ENCODE measurements at places on chromosomes 1 and 21. TPM values are rescaled to one million over a fixed set of nuclear protein-coding genes. Genes with fewer than 3 reads are reported as not detected.

Gene AMY2A
- total RNA-seq: not detected

Gene NRIP1
- not detected for total RNA-seq

Gene PRR9
- total RNA-seq: not detected

Gene LCE2A
- not detected for total RNA-seq

Gene SLAMF9
- total RNA-seq: not detected

Gene ANKRD45
- total RNA-seq: not detected

Gene PGLYRP3
- total RNA-seq: not detected

DNA sequence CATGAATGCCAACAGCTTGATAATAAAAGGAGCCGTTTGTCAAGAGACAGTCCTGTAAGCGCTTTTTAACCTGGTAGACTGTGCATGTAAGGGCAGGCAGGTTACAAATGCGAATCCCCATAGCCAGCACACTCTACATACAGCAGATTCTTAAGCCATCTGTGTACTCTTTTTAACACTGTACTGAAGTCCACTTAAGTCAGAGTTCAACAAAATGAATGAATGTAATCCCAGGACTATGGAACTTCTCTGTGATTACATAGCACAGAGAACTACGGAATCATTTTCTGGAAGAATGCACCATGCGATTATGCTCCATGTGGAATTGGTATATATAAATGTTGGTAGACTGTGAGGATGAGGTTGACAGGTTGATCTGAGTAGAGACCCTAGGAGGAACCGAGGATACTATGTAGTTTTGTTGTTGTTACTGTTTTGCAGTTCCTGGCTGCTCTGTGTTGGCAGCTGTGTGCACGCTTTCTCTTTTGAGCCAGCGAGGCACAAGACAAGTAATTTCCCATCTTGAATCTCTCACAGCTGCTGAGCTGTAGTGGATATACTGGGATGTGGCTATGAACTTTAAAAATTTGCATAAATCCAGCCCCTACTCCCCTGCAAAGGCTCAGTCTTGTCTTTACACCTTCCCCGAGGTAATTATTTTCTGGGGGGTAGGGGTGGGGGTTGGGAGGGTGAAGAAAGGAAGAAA lies 21.9 kb downstream of the LRRC8D start:
- H3K36me3 ChIP-seq: peaks cover 2% of the 10 kb centered on the region
- DNase-seq: no peak
- H3K4me3 ChIP-seq: peak overlapping the region; percentile 84
- H3K27me3 ChIP-seq: no peaks in the 10 kb centered on the region

- H3K4me1 ChIP-seq: peaks cover 26% of the 10 kb centered on the region
- H3K27me3 ChIP-seq: no peaks in the 10 kb centered on the region
- H3K27ac ChIP-seq: no peak overlapping the region
- no peak for DNase-seq
- H3K4me3 ChIP-seq: no peak overlapping the region
- no peaks in the 10 kb centered on the region for H3K36me3 ChIP-seq
Measured at GRCh38 chr1:109290998-109291397, 8.1 kb upstream of the PSRC1 start.

DNA sequence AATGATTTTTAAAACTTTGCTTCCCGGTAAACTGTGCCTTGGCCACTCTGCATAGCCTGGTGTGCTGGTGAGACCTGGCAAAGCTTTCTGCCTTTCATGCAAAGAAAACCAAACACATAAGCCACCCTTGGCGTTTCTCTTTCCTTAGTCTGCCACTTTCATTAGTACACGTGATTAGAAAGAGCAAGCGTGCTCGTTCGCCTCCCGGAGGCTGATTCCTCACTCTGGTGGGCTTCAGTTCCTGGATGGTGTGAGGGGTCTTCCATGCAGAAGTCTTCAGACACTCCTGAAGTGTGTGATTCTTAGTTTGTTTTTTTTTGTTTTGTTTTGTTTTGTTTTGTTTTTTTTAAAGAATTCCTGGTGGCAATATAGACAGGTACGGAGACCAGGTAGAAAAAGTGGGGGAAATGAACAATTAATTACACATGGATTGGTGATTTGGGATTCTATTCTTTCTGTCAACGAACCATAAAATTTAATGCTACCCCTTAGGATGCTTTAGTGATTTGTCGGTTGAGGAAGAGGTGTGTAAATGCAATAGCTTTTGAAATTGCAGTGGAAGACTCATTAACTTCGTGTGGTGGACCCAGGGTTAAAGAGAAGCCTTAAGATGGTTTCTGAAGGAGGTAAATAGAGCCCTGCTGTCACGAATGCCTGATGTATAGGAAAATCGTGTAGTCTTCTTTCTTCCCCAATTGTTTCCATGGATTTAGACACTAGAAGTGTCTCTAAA lies 2.1 kb downstream of the GALNT2 start:
- H3K36me3 ChIP-seq: no peaks in the 10 kb centered on the region
- no peak overlapping the region for H3K27ac ChIP-seq
- peak overlapping the region; percentile 85 for H3K4me3 ChIP-seq
- no peak for DNase-seq
- H3K4me1 ChIP-seq: peaks cover 25% of the 10 kb centered on the region

DNA sequence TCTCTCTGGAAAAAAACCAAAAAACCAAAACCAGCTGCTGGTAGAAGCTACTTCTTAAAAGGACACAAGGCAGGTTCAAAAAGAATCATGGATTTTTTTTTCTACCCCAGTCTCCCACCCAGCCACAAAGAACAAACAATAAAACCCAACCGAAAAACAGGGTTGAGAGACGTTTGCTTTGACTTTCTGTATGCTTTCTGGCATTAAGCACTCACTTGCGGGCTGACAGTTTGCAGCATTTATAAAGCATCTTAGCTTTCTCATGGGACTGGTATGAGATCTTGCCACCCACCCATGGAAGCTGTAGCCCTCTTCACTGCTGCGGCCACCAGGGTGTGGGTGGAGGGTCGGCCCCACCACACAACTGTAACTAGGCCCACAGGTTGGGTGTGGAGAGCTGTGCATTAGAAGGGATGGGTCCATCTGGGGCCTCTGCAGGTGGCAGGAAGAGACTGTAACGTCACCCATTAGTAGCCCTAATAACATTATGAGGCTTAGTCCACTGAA lies 165.7 kb downstream of the RHOU start:
- no peaks in the 10 kb centered on the region for H3K4me1 ChIP-seq
- no peak for DNase-seq
- H3K4me3 ChIP-seq: no peak overlapping the region

- H3K36me3 ChIP-seq: peaks cover 41% of the 10 kb centered on the region
- H3K27ac ChIP-seq: peak overlapping the region; percentile 18
- H3K27me3 ChIP-seq: no peaks in the 10 kb centered on the region
- DNase-seq: peak; percentile 56
Measured at GRCh38 chr21:34091607-34092006, 18.2 kb downstream of the MRPS6 start.

DNA sequence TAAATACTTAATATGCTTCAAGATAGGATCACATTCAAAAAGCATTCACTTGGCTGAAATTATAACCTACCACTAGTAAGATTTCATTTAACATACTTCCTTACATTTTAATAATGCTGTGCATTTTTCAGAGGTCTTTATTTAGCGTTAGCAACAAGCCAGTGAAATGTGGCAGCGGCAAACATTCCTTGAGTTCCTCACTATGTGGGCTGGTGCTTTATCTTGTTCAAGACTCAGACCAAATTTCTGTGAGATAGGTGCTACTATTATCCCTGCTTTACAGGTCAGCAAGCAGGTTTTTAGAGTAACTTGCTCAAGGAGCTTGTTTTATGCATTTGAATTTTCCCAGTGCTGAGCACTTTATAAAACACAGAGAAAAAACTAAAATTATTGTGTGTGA lies 132.7 kb downstream of the PLPPR4 start:
- no peak overlapping the region for H3K27ac ChIP-seq
- H3K36me3 ChIP-seq: no peaks in the 10 kb centered on the region
- H3K4me3 ChIP-seq: no peak overlapping the region

DNA sequence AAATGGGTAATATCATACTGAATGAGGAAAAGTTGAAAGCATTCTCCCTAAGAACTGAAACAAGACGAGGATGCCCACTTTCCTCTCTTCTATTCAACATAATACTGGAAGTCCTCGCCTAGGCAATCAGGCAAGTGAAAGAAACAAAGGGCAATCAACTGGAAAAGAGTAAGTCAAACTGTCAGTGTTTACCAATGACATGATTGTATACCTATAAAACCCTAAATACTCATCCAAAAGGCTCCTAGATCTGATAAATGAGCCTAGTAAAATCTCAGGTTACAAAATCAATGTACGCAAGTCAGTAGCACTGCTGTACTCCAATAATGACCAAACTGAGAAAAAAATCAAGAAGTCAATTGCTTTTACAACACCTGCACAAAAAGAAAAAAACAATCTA lies 575.8 kb upstream of the PRMT6 start:
- H3K4me1 ChIP-seq: no peaks in the 10 kb centered on the region
- no peak for DNase-seq
- H3K27ac ChIP-seq: no peak overlapping the region
- no peak overlapping the region for H3K4me3 ChIP-seq
- H3K36me3 ChIP-seq: no peaks in the 10 kb centered on the region
- no peaks in the 10 kb centered on the region for H3K27me3 ChIP-seq

GRCh38 chr1:110035236-110035752 lies 870 bp downstream of the STRIP1 start:
- H3K27me3 ChIP-seq: no peaks in the 10 kb centered on the region
- DNase-seq: peak; percentile 47
- peaks cover 14% of the 10 kb centered on the region for H3K36me3 ChIP-seq
- peak overlapping the region; percentile 96 for H3K4me3 ChIP-seq

GRCh38 chr1:201982082-201982622 lies 296 bp upstream of the RNPEP start:
- no peaks in the 10 kb centered on the region for H3K27me3 ChIP-seq
- H3K4me1 ChIP-seq: peaks cover 21% of the 10 kb centered on the region
- H3K4me3 ChIP-seq: peak overlapping the region; percentile 74
- H3K27ac ChIP-seq: peak overlapping the region; percentile 61
- H3K36me3 ChIP-seq: no peaks in the 10 kb centered on the region
- peak; percentile 81 for DNase-seq

DNA sequence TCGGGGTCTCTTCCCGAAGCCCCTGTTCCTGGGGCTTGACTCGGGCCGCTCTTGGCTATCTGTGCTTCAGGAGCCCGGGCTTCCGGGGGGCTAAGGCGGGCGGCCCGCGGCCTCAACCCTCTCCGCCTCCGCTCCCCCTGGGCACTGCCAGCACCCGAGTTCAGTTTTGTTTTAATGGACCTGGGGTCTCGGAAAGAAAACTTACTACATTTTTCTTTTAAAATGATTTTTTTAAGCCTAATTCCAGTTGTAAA lies 158.7 kb downstream of the RUNX1 start:
- peak overlapping the region; percentile 84 for H3K4me3 ChIP-seq
- peaks cover 27% of the 10 kb centered on the region for H3K4me1 ChIP-seq
- no peak for DNase-seq
- no peaks in the 10 kb centered on the region for H3K36me3 ChIP-seq
- no peak overlapping the region for H3K27ac ChIP-seq
- H3K27me3 ChIP-seq: no peaks in the 10 kb centered on the region

GRCh38 chr1:44359234-44359935 lies 4.3 kb upstream of the ERI3 start:
- no peak overlapping the region for H3K4me3 ChIP-seq
- H3K27me3 ChIP-seq: no peaks in the 10 kb centered on the region
- peaks cover 27% of the 10 kb centered on the region for H3K4me1 ChIP-seq
- H3K27ac ChIP-seq: no peak overlapping the region
- no peaks in the 10 kb centered on the region for H3K36me3 ChIP-seq

GRCh38 chr1:167770127-167770526 lies 48.3 kb downstream of the MPZL1 start:
- H3K27me3 ChIP-seq: no peaks in the 10 kb centered on the region
- H3K4me1 ChIP-seq: no peaks in the 10 kb centered on the region
- no peaks in the 10 kb centered on the region for H3K36me3 ChIP-seq
- no peak for DNase-seq
- no peak overlapping the region for H3K4me3 ChIP-seq

DNA sequence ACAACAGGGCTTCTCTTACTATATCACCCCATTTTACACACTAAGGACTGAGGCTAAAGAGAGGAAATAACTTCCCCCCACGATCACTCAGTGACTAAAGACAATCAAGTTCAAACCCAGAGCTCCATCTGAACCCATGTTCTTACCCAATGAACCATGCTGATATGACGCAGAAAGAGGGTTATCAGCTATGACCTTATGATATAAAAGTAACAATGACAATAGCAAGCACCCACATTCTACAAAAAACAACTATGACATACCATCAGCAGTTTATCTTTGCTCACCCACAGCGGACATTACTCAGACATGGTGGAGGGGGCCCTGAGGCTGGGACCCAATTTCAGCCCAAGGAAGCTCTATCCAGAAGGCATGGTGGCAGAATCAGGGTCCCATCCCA lies 75.7 kb downstream of the PTPN14 start:
- peaks cover 12% of the 10 kb centered on the region for H3K4me1 ChIP-seq
- H3K4me3 ChIP-seq: no peak overlapping the region
- no peak overlapping the region for H3K27ac ChIP-seq
- no peaks in the 10 kb centered on the region for H3K36me3 ChIP-seq
- H3K27me3 ChIP-seq: no peaks in the 10 kb centered on the region

DNA sequence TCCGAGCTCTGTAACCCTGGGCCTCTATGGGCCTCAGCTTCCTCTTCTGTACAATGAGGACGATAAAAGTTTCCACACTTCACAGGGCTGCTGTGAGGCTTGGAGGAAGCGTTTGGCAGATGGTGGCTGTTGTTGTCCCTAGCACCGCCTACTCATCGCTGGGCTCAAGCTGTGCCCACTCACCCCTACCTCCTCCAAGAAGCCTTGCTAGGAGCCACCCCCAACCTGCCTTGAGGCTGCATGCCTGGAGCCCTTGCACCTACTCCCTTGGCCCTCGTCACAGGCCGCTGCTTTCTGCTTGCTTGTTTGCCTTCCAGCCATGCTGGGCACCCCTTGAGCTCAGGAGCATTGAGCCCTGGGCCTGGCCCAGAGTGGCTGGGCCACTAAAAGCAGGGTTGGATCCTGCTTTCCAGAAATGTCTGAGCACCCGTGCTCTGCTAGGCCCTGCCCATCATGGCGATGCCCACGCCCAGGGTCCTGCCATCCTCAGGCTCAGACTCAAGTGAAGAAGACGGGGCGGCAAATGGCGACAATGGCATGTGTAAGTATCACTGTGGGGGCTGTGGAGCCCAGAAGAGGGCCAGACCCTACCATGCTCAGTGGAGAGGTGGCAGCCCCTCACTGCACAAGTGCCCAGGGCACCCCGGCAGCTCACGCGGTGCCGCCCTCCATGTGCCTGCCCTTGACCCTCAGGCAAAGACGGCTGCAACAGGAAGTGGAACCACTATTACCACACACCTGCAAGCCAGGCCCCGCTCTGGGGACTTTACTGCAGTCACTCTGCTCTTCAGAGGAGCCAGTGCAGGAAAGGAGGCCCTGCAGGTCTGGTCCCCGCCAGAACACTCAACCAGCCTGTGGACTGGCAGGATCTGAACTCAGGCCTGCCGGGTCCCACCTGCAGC lies 9.5 kb downstream of the SH3BGRL3 start:
- H3K4me1 ChIP-seq: peaks cover 88% of the 10 kb centered on the region
- H3K36me3 ChIP-seq: no peaks in the 10 kb centered on the region
- no peaks in the 10 kb centered on the region for H3K27me3 ChIP-seq
- peak overlapping the region; percentile 98 for H3K27ac ChIP-seq

- peaks cover 55% of the 10 kb centered on the region for H3K4me1 ChIP-seq
- peak overlapping the region; percentile 76 for H3K27ac ChIP-seq
- H3K4me3 ChIP-seq: no peak overlapping the region
- DNase-seq: no peak
- H3K36me3 ChIP-seq: no peaks in the 10 kb centered on the region
- H3K27me3 ChIP-seq: no peaks in the 10 kb centered on the region
Measured at GRCh38 chr1:182617734-182618351, 13.7 kb upstream of the RGS16 start.
